ENCODE measurements at places on chromosomes 4 and X. TPM values are rescaled to one million over a fixed set of nuclear protein-coding genes. Genes with fewer than 3 reads are reported as not detected.

Gene DMD
- total RNA-seq, result 0.03 TPM

Gene MGST2
- total RNA-seq, result 48.7 TPM

Gene FAM47A
- not detected for total RNA-seq

Gene F8A3
- 0.65 TPM for total RNA-seq

Gene AREG
- 71.1 TPM for total RNA-seq

Gene RPA4
- 0.25 TPM for total RNA-seq

Gene REPS2
- total RNA-seq, result 0.89 TPM

Gene FAM9B
- total RNA-seq, result not detected

Gene NOCT
- total RNA-seq, result 14.2 TPM

Gene CSAG3
- not detected for total RNA-seq

Gene RAB9B
- 0.05 TPM for total RNA-seq

Gene MAGEH1
- total RNA-seq, result 6.9 TPM

Gene SGMS2
- total RNA-seq, result 24.7 TPM

Gene USP17L21
- total RNA-seq, result not detected

Gene RAI2
- 0.18 TPM for total RNA-seq

Gene XAGE2
- total RNA-seq, result not detected

Gene FRG2
- total RNA-seq, result not detected

Gene CCSER1
- total RNA-seq, result not detected

Gene HAND2
- 0.35 TPM for total RNA-seq

Gene LRIT3
- total RNA-seq, result 0.06 TPM

Gene CC2D2A
- 13.2 TPM for total RNA-seq

Gene APLN
- 0.88 TPM for total RNA-seq

Gene ATP1B4
- not detected for total RNA-seq

Gene CPZ
- total RNA-seq, result 0.33 TPM

Gene ABCB7
- total RNA-seq, result 17.9 TPM

Gene XIAP
- 34.5 TPM for total RNA-seq

Gene HPRT1
- 113 TPM for total RNA-seq

Gene VSIG4
- total RNA-seq, result not detected

Gene PABPC1L2B
- total RNA-seq, result not detected

Gene EMCN
- total RNA-seq, result not detected

Gene AWAT2
- not detected for total RNA-seq

Gene SLC49A3
- total RNA-seq, result 0.29 TPM

Gene CT45A10
- 0.23 TPM for total RNA-seq

Gene AKAP4
- not detected for total RNA-seq

Gene JADE3
- 15.0 TPM for total RNA-seq

Gene MTNR1A
- total RNA-seq, result 0.49 TPM

Gene TREX2
- 2.0 TPM for total RNA-seq

Gene CT45A5
- 0.19 TPM for total RNA-seq

Gene RNF212
- total RNA-seq, result 1.9 TPM

Gene ZMYM3
- total RNA-seq, result 10.9 TPM

Gene FRMD7
- not detected for total RNA-seq

Gene DTHD1
- total RNA-seq, result not detected

Gene SPINK2
- total RNA-seq, result not detected

Gene ANAPC10
- 12.4 TPM for total RNA-seq

Gene MAGED4B
- 11.0 TPM for total RNA-seq

Gene PRAF2
- total RNA-seq, result 43.6 TPM

Measured in A549 treated with DMSO at 1 μM for 4 hours (cell line).